ENCODE measurements at places on chromosomes 1 and 21.

GRCh38 chr1:228170666-228171065, 5.1 kb downstream of the IBA57 start:
- no peak for DNase-seq

DNA sequence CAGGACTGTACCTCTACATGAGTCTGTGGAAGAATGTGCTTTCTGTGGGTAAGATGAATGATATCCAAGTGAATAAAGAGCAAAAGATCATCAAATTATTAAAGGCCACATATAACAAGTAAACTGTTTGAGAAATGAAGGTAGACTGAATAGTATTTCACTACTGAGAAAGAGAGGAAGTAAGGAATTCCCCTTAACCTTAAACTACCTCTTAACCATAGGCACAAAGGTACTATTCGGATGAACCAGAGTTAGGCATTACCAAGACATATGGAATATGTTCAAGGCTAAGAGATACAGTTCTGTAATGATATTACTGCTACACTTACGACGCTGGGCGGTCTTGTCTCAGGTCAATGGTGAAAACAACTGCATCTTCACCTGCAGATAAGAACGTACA, 25.5 kb downstream of the DCAF8 start:
- DNase-seq, result no peak

GRCh38 chr1:109181085-109181806, 32.5 kb upstream of the SARS1 start:
- no peak for DNase-seq

GRCh38 chr1:119440721-119441307, 25.9 kb downstream of the HSD3B2 start:
- DNase-seq, result no peak

GRCh38 chr21:25647647-25648046, 8.6 kb downstream of the JAM2 start:
- DNase-seq, result no peak
